ENCODE measurements at places on chromosomes 13 and 19.

- no peak for DNase-seq
These were observed 317.8 kb downstream of the ATP8A2 start for GRCh38 chr13:25689539-25689938.

DNA sequence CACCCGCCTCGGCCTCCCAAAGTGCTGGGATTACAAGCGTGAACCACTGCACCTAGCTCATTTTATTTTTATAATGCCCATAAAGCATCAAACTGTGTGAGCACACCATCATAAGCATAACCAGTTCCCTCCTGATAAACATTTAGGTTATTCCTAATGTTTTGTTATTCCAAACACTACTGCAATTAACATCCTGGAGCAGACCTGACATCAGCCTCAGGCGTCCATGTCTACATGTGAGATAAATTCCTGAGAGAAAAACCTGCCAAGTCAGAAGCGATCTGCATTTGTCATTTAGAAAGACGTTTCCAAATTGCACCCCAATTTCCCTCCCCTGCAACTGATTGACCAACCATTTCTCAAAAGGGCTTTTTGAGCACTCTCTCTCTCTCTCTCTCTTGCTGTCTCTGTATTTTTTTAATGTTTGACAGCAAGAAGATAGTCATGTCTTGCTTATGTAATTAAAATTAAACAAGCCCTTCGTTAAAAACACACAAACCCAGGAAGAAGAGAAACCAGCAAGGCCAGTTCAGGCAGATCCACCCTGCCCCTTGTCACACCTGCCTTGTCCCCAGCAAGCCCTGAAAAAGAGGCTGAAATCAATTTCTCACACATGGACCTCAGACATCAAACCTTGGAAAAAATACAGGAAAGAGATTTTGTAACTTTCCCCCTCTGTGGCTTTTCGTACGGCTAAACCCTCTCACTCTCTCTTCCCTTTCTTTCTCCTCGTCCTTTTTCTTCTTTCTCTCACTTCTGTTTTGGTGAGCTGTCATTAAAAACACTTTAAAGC lies 9.9 kb downstream of the LYPD3 start:
- no peak for DNase-seq

DNA sequence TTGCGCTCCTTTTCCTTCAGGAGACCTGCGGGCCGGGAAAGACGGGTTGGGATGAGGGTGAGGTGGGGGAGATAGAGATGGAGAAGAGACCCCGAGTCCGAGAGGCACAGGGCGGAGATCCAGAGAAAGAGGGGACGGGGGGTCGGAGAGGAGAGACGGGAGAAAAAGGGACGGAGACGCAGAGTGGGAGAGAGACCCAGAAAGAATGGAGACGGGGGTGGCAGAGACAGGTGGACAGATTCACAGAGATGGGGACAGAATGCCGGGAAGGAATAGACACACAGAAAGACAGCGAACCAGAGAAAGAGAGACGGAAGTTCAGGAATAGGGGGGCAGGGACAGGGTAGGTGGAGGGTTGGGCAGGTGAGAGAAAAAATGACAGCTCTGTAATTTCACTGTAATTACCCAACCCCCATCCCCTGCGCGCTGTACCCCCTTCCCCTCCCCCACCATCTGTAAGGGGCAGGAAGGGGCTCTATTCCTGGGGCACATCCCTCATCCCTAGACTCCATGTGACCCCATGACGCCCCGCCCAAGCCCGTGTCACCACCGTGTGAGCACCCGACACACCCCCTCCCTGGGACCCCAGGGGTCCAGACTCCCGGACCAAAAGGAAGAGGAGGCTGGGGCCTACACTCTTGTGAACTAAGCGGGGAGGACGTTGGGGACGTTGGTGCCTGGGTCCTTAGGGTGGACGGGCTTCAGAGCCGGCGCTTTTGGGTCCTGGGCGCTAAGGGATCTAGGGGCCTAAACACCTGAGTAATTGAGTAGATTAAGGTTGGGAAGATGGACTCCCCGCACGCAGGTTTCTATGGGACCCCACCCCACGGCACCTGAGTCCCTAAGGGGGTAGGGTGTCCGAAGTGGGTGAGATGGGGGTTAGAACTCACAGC lies 967 bp downstream of the DBP start:
- DNase-seq, result no peak

- no peak for DNase-seq
These were observed 386.3 kb downstream of the KCTD12 start for GRCh38 chr13:76499891-76500290.

- DNase-seq, result no peak
These were observed 60.9 kb downstream of the LIG4 start for GRCh38 chr13:108154421-108154858.

DNA sequence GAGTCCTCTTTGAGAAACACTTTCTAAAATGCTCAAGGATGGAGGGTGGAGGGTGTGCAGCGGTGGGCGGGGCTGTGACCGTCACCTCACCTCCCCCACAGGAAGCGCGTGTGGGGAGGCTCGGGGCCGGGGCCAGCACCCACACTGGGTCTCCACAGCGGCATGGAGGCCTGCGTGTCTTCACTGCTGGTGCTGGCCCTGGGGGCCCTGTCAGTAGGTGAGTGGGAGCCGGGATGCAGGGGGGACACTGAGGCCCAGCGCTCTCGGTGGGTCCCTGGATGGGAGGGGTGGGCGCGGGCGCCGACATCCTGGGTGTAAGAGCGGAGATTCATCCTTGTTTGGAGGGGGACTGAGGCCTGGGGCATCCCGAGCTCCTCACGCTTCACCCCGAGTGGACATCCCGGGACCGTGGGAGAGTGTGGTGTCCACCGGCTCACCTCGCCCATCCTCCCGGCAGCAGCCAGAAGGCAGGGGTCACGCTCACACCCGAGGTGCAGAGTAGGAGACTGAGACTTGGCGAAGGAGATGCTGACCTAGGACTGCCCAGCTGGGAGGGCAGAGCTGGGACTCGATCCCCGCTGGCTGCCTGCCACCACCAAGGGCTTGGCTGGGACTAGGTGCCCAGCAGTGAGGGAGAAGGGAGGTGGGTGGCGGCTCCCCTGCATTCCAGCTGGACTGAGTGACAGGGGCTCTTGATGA lies at the start of gene GZMM:
Gene GZMM (plus strand): TSS at position 144 of the 699 bp plus-strand sequence. CDS start 19 bp downstream, at position 163.
- no peak for DNase-seq

DNA sequence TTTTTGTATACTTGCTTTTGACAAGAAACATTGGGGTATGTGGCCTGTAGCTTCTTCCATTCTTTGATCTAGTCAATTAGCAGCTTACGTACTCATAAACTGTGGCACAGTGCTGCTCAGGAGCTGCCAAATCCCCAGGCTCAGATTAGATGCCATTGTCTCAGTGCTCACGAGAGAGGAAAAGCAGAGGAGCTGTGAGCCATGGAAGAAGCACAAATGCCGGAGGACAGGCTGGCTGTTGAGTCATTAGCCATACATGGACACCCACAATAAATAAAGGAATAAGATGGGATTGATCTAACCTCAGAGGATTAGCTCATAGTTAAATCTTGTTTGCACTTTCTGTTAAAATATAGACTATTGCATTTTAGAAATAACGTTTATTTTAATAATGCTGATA lies 121.7 kb downstream of the POSTN start:
- DNase-seq, result no peak

- DNase-seq, result no peak
These were observed 37.9 kb downstream of the OR10H4 start for GRCh38 chr19:15986701-15987100.

DNA sequence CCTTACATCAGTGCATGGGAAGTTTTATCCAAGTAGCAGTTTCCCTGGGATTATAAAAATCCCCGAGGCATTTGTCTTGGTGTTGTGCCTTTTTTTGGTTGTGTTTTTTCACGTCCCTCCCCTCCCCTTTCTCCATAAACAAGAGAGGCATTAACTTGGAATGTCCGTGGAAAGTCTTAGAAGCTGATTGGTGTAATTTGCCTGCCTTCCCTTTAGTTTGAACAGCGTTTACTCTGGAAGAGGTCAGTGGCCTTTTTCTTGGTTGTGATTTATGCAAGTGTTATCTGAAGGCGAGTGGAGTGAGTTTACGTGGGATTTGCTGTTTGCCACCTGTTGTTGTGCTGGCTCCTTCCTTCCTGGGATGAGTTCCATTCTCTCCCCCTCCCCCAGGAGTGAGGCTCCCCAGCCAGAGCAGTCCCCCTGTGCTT lies 7.2 kb downstream of the ACTN4 start:
- no peak for DNase-seq

DNA sequence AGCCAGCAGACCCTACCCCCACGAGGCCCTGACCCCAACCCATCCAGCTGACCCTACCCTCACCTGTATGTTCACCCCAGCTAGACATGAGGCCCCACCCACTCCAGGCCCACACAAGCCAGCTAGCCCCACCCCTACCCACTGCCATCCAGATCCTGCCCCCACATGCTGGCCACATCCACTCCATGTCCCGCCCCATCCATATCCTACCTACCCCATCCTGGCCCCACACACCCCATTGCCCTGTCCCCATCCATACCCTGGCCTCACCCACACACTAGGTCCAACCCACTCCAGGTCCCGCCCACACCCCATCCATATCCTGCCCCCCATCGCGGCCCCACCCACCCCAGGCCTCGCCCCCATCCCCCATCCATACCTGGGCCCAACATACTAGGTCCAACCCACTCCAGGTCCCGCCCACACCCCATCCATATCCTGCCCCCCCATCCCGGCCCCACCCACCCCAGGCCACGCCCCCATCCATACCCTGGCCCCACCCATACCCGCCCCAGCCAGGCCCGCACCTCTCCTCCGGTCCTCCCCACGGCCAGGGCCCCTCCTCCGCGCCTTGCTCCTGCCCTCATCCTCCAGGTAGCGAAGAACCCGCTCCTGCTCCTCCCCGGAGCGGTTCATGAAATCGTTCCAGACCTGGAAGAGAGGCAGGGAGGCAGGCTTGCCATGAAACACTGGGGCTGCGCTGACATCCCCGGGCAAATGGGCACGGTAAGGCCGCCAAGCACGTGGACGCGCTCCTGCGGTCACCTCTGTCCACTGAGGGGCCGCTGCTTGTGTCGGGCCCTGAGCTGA lies 7.2 kb downstream of the RNU6-9 start:
- no peak for DNase-seq

- peak; percentile 53 for DNase-seq
These were observed 26.1 kb downstream of the GAS6 start for GRCh38 chr13:113837560-113838355.

GRCh38 chr19:45443462-45444317 lies 20.0 kb upstream of the ERCC1 start:
- DNase-seq, result no peak

DNA sequence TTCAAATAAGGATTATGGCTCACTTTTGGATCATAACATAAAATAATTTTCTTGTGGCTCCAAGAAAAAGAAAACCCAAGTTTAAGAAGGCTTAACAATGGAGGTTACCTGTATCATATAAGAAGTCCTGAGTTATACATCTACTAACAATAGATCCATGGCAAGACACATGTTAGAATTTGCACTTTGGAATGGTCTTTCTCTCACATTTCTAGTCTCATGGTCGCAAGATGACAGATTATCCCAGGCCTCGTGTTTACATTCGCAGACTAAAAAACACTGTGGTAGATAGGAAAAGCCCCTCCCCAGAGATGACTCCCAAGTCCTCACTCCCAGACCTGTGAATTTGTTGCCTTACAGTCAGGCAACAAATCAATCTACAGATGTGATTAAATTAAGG lies 746.2 kb upstream of the GPC6 start:
- no peak for DNase-seq

DNA sequence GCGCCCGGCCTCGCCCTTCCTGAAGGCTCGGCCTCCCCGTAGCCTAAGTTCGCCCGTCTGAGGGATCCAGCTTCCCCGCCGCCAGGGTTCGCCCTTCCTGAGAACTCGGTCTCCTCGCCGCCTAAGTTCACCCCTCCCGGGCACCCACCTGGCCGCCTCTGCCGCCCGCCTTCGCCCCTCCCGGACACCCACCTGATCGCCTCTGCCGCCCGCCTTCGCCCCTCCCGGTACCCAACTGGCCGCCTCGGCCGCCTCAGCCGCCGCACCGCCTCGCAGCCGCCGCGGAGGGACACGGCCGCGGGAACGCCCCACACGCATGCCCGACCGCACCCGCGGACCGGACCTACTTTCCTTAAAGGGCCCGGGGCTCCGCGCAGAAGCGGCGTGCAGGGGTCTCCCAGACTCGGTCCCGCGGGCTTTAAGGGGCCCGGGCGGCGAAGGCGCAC lies at the start of gene MOB3A:
Gene MOB3A (minus strand): TSS at position 293 of the 446 bp plus-strand sequence. CDS start 17,766 bp downstream, outside the sequence.
- DNase-seq, result no peak

DNA sequence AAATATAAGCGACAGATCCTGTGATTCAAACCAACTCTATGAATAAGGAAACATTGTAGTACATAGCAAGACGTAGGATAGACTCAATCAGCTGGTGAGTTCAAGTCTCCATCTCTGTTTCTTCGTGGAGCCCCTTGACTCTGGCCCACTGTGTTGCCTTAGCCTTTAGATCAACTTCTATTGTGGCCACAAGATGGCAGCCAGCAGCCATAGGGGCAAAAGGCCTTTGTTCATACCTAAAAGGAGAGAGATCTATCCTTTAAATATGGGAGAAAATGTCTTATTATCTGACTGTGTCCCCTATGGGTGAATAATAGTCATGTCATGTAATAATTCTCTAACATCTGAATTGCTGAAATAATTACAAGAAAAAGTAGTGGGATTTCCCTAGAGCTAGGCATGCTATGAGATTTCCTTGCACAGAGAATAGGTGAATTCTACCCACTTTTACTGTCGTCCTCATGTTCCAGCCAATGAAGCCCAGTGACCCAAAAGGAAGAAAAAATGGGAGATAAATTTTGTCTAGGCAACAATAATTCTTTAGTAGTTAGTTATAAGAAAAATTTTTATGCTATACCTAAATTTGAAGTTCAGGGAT lies 129.4 kb downstream of the PCDH20 start:
- DNase-seq, result no peak

DNA sequence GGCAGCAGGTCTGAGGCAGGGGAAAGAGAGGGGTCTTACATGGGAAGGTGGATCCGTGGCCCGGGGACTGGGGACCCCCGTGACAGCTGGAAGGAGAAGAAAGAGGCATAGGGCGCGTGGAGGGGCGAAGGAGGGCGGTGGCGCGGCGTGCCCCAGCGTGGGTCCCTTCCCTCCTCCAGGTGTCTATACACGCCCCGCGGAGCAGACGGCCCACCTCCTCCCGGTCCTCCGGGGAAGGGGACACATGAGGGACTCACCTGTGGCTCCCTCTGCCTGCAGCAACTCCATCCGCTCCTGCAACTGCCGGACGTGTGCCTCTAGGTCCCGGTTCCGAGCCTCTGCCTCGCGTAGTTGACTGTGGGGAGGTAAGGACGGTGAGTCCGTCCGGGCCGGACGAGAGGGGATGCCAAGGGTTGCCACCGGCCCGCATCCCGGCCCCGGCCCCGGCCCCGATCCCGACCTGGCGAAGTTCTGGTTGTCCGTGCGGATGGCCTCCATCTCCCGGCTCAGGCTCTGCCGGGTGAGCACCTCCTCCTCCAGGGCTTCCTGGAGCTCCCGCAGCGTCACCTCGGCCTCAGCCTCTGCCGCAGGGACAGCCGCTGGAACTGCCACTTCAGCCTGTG lies 2.4 kb upstream of the SIX5 start:
- no peak for DNase-seq

DNA sequence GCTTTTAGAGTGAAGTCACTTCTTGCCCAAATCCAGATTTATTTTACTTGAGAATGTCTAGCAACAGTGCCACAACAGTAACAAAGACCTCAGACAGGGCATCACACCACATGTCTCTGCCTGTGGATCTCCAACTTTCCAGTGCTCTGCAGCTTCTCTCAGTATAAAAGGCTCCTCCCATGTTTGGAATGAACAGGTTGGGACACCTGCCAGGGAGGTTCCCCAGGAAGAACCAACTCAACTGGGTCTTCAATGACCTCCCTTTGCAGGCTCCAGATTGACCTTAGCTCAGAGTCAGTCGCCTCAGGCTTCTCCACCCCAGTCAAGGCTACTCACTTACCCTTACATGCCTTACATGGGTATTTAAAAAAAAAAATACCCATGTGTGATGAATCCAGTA lies 3.4 kb downstream of the ZNF823 start:
- no peak for DNase-seq

- DNase-seq, result no peak
These were observed 1.4 kb downstream of the EFNB2 start for GRCh38 chr13:106533943-106534638.
